ENCODE measurements at places on chromosomes 6 and 20. TPM values are rescaled to one million over a fixed set of nuclear protein-coding genes. Genes with fewer than 3 reads are reported as not detected.

GRCh38 chr6:149275621-149276020, 41.9 kb upstream of the TAB2 start:
- no peaks in the 10 kb centered on the region for H3K27me3 ChIP-seq
- no peak overlapping the region for H3K4me3 ChIP-seq
- no peak overlapping the region for H3K27ac ChIP-seq
- H3K4me1 ChIP-seq, result peaks cover 30% of the 10 kb centered on the region

GGTLC1 gene
- total RNA-seq, result not detected

DNA sequence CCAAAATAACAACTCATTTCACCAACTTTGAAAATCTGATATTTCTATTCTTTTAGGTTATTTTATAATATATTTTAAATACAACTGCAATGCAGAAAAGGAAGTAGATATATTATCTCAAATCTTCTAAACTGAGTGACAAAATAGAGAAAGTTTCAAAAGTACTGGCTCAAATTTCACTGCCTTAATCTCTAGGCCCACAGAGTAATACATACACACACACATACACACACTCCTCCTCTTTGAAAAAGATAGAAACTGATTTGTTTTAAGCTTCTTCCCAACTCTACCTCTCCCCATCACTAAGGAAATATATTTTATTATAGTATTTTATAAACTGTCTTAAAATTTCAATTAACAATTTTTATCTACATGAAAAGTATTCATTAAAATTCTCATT, 36.2 kb downstream of the ARHGAP18 start:
- H3K4me1 ChIP-seq, result peaks cover 12% of the 10 kb centered on the region
- no peaks in the 10 kb centered on the region for H3K27me3 ChIP-seq
- H3K4me3 ChIP-seq, result no peak overlapping the region
- H3K36me3 ChIP-seq, result no peaks in the 10 kb centered on the region
- H3K27ac ChIP-seq, result no peak overlapping the region

DNA sequence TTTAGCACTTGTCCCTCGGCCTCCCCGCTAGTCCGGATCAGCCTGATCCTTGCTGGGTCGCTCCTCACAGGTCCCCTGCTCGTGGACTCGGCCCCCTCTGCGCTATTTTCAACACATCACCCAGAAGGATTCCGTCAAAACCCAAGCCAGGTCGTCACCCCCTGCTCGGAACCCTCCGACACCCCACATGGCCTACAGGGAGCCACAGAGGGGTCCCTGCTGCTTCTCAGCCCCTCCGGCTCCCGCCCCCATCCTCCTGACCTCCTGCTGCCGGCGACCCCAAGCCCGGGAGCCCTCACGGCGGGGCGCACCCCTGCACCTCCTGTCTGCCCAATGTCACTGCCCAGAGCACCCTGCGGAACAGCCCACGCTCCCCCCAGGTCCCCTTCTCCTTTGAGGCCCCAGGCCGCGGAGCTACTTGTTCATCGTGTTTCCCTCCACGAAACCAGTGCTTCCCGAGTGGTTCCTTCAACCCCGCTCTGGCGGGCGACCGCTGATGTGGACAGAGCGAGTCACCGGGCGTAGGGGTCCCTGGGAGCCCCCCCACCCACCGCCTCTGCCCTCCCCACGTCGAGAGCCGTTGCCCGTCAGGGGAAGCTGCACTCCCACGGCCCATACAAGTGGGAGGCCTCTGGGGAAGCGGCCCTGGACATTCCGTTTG, 638 bp upstream of the MYL9 start:
- H3K4me3 ChIP-seq, result no peak overlapping the region
- DNase-seq, result no peak
- H3K36me3 ChIP-seq, result no peaks in the 10 kb centered on the region
- H3K27ac ChIP-seq, result no peak overlapping the region
- peaks cover 9% of the 10 kb centered on the region for H3K4me1 ChIP-seq

- no peaks in the 10 kb centered on the region for H3K4me1 ChIP-seq
- no peaks in the 10 kb centered on the region for H3K27me3 ChIP-seq
- H3K27ac ChIP-seq, result no peak overlapping the region
- H3K36me3 ChIP-seq, result no peaks in the 10 kb centered on the region
Measured at GRCh38 chr6:5567890-5568289, 306.6 kb downstream of the FARS2 start.

DNA sequence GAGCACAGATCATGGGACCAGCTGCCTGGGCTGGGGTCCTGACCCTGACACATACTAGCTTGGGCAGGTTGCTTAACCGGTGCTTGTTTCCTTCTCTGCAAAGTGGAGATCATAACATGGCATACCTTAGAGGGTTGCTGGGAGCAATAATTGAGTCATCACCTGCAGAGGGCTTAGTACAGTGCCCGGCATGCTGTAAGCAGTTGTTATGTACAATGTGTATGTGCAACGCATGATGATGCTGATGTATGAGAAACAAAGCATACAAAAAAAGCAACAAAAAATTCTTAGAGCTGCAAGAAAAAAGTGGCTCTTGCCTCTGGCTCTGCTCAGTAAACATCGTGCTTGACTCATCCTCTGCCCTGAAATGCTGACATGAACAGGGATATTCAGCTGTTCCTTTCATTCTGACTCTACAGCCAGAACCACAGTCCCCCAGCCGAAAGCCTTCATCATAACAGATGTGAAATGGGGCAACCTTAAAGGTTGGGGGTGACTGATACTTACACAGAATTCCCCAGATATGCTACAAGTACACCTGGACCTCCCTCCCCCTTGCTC, 91.7 kb downstream of the CLIC5 start:
- H3K4me1 ChIP-seq, result no peaks in the 10 kb centered on the region
- no peak overlapping the region for H3K4me3 ChIP-seq
- no peaks in the 10 kb centered on the region for H3K36me3 ChIP-seq
- DNase-seq, result no peak
- H3K27me3 ChIP-seq, result no peaks in the 10 kb centered on the region
- H3K27ac ChIP-seq, result no peak overlapping the region

DNA sequence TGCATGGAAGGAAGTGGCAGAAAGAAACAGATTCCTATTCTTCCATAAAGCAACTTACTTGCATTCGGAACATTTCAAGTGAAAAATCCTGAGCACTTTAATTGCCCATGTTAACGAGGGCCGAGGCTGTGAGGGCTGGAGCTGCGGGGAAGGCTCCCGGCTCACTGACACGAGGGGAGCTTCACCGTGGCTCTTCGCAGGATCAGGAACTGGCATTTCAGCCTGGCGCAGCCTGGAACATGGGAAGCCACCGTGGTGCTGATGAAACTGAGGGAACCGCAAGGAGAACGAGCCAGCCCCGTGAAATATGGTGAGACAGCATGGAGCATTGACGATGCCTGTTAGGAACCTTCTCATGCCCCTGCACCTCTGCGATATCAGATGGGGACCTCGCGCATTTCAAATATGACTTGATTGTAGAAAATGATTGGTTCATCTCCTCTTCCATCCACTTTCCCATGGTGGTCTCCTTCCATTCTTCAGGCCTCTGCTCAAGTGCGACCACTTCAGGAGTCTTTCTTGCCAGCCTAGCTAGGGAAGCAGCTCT, 236.9 kb downstream of the TBXT start:
- H3K4me1 ChIP-seq, result no peaks in the 10 kb centered on the region
- no peak overlapping the region for H3K4me3 ChIP-seq
- no peak overlapping the region for H3K27ac ChIP-seq
- no peaks in the 10 kb centered on the region for H3K36me3 ChIP-seq

DNA sequence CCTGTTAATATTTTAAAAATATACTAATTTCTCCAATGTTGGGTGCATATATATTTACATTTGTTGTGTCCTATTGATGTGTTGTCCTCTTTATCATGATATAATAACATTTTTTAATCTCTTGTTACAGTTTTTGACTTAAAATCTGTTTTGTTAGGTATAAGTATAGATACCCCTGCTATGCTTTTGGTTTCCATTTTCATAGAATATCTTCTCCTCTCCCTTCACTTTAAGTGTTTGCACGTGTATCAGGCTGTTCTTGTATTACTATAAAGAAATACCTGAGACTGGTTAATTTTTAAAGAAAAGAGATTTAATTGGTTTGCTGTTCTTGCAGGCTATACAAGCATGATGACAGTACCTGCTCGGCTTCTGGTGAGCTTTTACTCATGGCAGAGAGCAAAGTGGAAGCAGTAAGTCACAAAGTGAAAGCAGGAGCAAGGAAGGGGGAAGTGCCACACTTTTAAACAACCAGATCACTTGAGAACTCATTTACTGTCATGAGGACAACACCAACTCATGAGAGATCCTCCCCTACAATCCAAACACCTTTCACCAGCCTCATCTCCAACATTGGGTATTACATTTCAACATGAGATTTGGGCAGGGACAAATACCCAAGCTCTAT, 340.5 kb upstream of the SYNCRIP start:
- no peaks in the 10 kb centered on the region for H3K4me1 ChIP-seq
- no peaks in the 10 kb centered on the region for H3K27me3 ChIP-seq
- H3K4me3 ChIP-seq, result no peak overlapping the region
- no peak for DNase-seq

BAG2 gene
- total RNA-seq, result 5.4 TPM

DNA sequence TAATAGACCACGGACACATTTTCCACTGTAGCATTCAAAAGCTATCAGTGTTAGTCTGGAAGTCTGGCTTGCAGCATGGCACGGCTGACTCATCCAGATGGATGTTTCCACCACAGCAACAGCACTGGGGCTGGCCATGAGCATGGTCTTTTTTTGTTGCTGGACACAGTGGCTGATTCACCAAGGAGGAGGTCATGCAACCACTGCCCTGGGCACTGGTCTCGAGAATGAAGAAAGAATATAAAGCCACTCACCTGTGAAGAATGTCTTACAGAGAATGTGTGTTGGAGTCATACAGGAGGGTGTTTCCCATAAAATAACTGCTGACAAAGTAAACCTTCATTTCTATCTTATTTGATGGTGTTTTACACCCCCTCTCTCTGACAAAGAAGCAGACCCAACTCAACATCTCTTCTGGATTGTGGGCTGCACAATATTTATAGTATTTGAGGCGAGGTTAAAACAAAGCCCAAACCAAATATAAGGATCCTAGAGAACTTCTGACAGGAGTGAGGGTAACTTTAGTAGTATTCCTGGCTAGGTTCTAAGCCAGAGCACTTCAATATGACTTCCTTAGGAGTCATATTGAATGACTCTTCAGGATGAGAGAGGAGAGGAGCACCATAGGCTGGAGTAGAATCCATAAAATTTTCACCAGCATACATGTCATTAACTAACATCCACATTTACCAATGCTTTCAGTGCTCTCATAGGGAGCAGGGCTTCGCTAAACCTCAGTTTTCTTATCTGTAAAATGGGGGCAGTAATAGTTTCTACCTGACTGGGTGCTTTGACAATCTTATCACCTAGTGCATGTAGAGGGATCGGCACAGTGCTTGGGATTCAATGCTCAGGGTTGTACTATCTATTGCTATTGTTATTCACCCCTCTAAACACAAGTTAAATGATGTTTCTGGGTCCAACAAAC, 121.4 kb downstream of the KIF13A start:
- no peak overlapping the region for H3K27ac ChIP-seq
- H3K36me3 ChIP-seq, result no peaks in the 10 kb centered on the region
- no peak overlapping the region for H3K4me3 ChIP-seq
- DNase-seq, result no peak
- H3K27me3 ChIP-seq, result no peaks in the 10 kb centered on the region

- peaks cover 10% of the 10 kb centered on the region for H3K4me1 ChIP-seq
- DNase-seq, result no peak
Measured at GRCh38 chr6:88165844-88166492, at the start of gene CNR1. Gene CNR1, minus strand, starts transcription at chr6:88166347. Its CDS starts 21,073 bp downstream, at chr6:88145274.

DNA sequence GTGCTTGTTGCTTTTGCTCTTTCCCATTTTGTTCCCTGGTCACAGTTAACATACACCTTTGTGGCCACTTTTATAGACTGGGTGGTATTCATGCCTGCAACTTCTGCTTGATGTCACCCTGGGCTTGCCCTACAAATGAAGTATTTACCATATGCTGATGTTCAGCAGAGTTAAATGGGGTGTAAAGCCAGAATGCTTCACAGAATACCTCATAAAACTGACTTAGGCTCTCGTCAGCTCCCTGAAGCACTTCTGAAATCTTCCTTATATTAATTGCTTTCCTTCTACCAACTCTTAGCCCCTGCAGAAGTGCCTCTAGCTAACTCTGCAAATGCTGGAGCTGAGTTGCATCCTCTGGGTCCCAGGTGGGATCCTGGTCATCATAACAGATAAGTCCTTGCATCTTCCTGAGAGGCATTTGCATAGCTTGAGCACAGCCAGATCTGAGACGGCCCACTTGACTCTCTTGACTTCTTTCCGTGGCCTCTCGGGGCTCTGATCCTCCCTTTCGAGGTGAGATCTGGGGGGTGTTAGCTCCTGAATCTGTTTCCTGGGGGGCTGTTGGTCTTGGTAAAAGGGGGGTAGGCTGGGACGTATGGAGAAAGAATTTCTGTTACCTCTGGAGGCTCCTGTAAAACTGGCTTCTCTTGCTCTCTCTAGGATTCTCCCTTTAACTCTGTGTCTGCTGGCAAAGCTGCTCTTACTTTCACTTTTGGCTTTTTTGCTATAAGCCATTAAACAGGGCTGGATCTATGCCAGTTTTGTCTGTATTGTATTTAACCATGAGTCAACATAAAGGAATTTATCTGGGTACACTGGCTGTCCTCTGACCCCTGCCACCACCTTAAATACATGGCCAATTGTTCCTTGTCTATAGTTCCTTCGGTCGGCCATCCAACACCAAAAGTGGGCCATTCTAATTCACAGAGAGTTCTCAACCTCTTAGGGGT, 223.0 kb upstream of the SYNCRIP start:
- H3K4me3 ChIP-seq, result peak overlapping the region; percentile 41
- no peak overlapping the region for H3K27ac ChIP-seq
- no peaks in the 10 kb centered on the region for H3K36me3 ChIP-seq
- no peak for DNase-seq
- no peaks in the 10 kb centered on the region for H3K27me3 ChIP-seq

ARID1B gene
- total RNA-seq, result 125 TPM

CCN6 gene
- not detected for total RNA-seq

GRCh38 chr20:25148181-25148981, 47.1 kb upstream of the ENTPD6 start:
- peak overlapping the region; percentile 58 for H3K4me3 ChIP-seq
- H3K27ac ChIP-seq, result no peak overlapping the region
- H3K4me1 ChIP-seq, result peaks cover 12% of the 10 kb centered on the region
- DNase-seq, result peak; percentile 82

DNA sequence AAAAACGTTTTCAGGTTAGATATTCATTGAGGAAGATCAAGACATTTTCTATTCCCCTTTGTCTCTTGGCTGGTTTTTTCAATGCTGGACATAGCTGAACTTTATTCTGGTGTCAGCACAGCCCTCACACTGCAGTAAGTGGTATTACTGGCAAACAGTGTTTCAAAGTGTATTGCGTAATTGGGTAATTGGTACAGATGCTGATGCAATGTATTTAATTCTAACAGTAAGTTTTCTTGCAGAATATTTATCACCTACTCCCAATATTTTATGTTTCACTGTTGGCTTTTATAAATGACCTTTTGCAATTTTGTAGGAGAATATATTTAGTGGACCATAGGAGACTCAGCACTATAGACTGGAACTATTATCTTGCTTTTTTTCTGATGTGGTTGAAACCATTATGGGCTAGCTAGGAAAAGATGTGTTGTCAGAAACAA, 287.6 kb upstream of the SOX4 start:
- H3K27ac ChIP-seq, result no peak overlapping the region
- DNase-seq, result no peak
- no peak overlapping the region for H3K4me3 ChIP-seq
- no peaks in the 10 kb centered on the region for H3K4me1 ChIP-seq
- H3K36me3 ChIP-seq, result no peaks in the 10 kb centered on the region
- H3K27me3 ChIP-seq, result no peaks in the 10 kb centered on the region

Data from CD4-positive, alpha-beta T cell (primary cell).